ENCODE measurements at places on chromosomes 3 and 15.
A peak's percentile ranks its signal among the peaks of the same experiment; 100 is the strongest.

DNA sequence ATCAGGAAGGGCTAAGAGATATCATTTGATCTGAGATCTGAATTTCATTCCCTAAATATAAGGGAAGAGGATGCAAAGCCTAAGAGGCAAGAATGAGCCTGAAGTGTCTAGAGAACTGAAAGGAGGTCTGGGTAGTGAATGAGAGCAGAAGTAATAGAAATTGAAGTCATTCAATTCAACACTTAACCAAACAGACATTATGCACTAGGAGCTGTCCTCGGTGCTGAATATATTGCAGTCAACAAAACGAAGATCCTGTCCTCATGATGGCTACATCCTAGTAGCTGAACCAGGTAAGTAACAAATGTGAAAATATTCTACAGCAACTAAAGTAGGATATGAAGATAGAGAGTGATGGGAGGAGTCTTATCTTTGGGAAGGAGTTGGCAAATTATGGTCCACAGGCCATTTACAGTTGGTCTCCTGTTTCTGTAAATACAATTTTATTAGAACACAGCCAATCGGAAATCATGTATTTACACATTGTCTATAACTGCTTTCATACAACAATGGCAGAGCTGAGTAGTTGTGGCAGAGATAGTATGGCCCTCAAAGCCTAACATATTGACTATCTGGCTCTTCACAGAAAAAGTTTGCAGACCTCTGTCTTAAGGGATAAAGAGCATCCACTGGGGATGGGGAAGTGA is 192.9 kb upstream of the CADPS start:
- peak; percentile 49 for DNase-seq

- no peak for DNase-seq
Measured at GRCh38 chr3:40187945-40188344, 121.6 kb upstream of the EIF1B start.

DNA sequence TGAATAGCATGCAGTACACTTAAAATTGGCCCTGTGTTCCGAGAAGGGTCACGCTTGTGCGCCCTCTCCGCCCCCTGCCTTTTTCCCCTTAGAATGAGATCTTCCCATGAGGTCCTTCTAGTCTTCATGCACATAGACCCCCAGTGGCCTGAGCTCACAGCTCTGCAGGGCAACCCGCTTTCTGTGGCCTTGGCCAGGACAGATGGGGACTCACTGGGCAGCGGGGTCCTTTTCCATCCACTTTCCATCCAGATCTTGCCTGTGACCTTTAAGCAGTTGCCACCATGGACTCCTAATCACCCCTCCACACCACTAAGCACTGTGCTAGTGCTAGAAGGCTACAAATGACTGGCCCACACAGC is 244.4 kb downstream of the UACA start:
- DNase-seq, result no peak

DNA sequence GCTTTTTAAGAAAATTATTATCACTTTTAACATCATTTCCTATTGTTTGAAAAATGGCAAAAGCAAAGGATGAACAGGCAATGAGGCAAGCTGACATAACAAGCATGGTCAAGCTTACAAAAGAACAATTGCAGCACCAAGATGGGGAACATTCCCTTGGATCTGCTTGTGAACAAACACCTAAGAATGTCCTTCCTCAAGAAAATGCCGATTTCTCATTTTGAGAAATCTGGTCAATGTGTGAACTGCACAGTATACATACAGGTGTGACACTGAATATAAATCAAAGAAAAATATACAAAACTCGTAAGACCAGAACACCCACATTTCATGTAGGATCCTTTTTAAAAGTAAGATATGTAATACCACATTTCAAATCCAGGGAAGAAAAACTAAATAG is 58.9 kb downstream of the LRRFIP2 start:
- DNase-seq, result no peak

DNA sequence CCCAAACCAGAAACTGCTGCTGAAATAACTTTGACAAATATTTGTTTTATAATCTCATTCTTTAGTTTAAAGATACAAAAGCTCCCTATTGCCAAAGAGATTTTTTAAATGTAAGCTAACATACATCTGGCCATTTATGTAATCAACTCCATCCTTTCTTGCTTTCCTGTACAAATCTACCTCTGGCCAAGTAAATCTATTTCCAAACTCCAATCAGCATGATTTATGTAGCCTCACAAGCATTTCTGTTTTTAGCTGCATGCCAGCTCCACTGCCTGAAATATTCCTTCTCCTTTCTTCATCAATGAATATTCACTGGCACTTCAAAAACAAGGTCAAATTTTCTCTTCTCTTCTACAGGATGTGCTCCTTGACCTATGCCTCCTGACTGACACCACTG is 80.0 kb downstream of the SHOX2 start:
- no peak for DNase-seq

- no peak for DNase-seq
Measured at GRCh38 chr15:82021992-82022391, 23.8 kb downstream of the MEX3B start.

GRCh38 chr15:45221967-45222366 is 30.1 kb upstream of the SLC28A2 start:
- DNase-seq, result no peak

DNA sequence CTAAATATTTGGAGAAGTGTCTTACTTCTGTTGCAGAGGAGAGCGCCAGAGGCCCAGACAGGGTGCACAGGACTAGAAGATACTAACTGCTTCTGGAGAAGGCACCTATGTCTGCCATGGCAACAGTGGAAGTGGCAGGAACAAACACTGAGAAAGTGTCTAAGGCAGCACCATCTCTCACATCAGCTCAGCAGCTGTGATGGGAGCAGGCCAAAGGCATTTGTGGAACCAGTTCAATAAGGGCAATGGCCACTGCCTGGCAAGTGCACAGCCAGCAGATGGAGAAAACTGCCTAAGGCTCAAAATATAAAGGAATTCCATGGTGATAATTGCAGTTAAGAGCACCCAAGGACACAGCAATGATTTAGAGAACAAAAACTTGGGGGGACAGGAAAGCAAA is 563.0 kb upstream of the CCDC54 start:
- no peak for DNase-seq

DNA sequence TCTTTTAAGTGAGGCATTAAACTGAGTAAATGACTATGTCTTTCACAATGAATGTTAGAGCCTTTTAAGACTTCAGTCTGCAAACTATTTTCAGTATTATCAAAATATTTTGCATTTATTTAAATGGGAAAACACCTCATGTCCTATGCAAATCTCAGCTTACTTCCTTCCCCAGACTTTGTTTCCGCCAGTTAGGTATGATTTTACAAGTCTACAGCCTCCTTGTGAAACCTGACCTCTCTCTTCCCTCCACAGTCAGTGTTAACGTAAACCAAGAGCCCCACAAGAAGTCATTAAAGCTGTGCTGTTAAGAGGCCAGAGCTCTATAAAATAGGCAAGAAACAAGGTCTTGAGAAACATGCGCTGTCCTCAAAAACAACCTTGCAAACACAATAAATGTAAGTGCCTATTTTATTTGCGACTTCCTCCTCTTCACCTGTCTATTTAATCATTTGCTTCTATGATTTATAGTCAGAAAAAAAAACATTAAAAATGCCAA is 48.3 kb downstream of the PRTG start:
- no peak for DNase-seq

DNA sequence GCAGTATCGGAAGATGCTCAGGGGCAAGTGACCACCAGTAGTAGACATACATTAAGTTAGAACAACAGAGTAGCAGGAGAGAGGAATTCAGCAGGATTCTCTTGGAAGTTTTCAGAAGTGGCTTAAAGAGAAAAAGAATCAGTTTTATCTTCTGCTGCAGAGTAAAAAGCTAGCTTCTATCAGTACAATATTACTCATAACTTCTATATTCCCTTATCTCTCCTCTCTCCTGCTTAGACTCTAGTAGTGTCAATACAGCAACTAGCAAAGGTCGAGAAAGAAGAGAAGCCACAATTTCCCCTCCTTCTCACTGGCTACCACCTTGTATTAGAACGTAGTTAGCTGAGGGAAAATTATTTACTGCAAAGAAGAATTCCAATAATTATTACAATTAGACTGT is 539.7 kb downstream of the DIPK2A start:
- no peak for DNase-seq

GRCh38 chr3:49930168-49930690 is 618 bp upstream of the MON1A start:
- no peak for DNase-seq

DNA sequence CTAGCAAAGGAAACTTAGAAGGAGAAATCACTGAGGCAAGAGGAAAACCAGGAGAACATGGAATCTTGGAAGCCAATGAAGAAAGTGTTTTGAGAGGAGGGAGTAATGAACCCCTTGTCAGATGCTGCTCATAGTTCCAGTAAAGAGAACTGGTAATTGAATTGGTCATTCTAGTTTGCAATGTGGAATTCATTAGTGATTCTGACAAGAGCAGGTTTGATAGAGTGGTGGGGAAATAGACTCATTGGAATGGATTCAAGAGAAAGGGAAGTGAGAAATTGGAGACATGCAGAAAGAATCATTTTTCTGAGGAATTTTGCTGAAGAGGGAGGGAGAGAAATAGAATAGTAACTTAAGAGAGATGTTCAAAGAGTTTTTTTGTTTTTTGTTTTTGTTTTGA is 21.0 kb downstream of the GLCE start:
- no peak for DNase-seq

- DNase-seq, result no peak
Measured at GRCh38 chr3:11832981-11833905, 13.4 kb downstream of the TAMM41 start.

GRCh38 chr15:49134683-49135341 is 20.6 kb downstream of the COPS2 start:
- DNase-seq, result no peak

DNA sequence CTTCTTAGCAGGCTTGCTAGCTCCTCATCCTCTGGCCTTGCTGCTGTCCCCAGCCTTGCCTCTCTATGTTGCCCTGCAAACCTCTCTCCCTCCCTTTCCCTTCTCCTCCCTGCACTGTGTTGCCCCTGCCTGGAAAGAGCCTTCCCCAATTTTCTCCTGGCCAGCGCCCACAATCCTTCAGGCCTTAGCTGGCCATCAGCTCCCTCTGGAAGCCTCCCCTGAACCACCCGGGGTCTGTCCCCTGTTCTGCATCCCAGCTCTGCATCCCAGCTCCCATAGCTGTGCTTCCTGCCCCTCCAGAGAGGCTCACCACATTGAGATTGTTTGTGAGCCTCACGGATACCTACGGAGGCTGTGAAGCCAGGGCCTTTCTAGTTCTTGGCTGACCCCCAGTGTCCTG is 23.7 kb downstream of the FAM3D start:
- DNase-seq, result no peak

GRCh38 chr3:48273594-48274211 is 32.8 kb downstream of the ZNF589 start:
- peak; percentile 66 for DNase-seq

DNA sequence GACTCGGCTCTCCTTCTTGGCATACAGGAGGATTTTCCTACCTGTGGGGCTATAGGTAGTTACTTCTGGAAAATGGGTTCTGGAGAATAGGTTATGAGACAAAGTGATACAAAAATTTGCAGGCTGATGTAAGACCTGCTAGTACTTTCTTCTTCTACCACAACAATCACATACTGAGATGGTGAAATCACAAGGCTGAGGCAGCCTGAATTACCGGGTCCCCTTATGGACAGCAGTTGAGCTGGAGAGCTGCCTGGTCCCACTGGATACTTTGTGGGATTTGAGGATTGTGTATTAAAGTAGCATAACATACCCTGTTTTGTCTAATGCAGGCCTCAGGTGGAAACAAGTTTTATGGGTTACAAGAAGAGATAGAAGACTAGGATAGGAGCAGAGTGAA is 86.5 kb upstream of the FAM98B start:
- no peak for DNase-seq

GRCh38 chr3:157175691-157176507 is 16.0 kb upstream of the CCNL1 start:
- DNase-seq, result no peak

- DNase-seq, result no peak
Measured at GRCh38 chr15:57198131-57198530, 178.2 kb upstream of the CGNL1 start.

DNA sequence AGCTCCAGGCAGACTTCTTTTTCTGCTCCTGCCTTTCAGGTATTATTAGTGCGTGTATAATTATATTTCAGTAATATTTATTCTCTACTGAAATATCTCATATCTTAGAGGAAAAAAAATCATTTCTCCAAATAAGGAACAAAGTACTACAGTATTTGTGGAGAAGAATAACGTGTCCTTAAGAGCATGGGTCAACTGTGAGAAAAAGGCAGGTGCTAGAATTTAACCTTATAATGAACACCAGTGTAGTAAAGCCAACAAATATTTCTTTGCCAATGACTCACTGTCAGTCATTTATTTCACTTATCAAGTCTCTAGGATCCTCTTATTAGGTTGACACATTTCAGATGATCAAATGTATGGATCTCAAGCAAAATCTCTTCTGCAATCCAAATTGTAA is 183.4 kb downstream of the GREM1 start:
- DNase-seq, result no peak

GRCh38 chr3:71581457-71582035 is 2.0 kb downstream of the FOXP1 start:
- peak; percentile 67 for DNase-seq

DNA sequence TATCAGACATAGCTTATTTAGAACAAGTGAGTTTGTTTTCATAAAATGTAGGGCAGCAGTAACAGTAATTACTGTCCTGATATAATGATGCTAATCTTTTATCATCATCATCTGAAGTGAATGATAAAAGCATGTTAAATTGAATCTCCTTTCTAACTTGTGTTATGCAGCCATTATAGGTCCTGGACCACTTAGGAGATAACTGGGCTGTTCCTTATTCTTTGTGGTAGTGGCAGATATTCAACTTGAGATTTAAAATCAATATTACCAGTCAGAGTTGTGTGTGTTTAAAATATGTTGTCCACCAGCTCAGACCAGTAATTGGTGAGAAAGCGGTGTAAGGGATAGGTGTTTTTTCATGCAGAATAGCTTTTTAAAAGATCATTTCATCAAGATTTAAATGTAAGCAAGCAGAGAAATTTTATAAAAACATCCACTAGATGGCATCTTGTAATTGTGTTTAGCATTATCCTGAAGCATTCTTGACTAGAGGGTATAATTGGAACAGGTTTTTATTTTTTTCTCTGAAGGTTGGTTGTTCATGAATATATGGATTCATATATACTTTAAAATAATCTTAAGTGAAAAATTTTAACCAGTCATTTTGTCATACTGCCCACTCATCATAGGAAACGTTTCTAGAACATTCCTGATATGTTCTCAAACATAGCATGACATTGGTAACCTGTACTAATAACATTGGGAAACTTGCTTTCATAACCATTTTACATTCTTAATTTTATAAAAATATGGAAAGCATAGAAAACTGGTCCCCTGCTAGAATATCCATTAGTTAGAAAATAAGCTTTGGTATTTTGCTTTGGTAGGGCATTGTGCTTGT is 153.9 kb downstream of the BBX start:
- no peak for DNase-seq

GRCh38 chr15:53836618-53837017 is 77.2 kb upstream of the WDR72 start:
- no peak for DNase-seq
